ENCODE measurements at places on chromosomes 7 and 10.

GRCh38 chr7:134474828-134475227, 15.9 kb upstream of the AKR1B1 start:
- peak; percentile 21 for DNase-seq

DNA sequence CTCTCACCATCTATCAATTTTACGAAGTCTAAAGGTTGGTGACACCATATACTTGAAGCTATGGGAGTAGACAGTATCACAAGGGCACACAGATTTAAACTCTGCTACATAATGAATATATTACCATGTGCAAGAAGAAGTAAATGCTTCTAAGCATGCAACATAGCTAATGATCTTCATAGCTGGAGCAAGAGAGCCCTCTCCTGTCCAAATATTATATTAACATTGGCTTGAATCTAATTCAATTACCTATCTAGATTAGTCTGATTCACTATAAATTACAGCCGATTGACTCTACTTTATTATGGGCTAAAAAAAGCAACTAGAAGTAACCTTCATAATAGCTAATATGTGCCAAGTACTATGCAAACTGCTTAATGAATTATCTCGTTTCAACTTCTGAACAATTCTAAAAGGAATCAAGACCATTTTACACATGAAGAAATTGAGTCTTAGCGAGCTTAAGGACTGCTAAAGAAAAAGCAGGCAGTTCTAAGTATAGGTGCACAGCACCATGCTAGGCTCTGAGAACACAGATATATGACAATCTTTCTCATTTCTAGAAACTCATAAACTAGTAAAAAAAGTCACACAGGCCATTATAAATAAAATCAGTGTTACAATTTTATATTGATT, 21.9 kb downstream of the FRA10AC1 start:
- DNase-seq = peak; percentile 68

DNA sequence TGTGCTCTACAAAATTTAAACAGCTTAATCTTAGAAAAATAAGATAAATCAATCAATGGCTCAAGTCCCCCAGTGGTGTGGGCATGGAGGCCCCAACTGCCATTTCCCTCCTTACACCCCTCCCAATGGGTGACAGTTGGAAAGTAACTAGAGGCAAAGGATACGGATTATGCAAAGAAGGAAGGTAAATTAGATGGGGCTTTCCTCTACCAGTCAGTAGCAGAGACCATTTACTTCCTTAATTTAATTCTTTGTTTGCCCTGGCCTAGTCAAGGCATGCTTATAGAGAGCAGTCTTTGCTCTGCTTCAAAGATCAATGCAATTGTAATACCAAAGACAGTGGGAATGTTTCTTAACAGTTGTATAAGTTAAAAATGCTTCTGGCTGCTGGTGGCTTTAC, 63.3 kb upstream of the PAPSS2 start:
- DNase-seq = peak; percentile 35

- DNase-seq = no peak
Measured at GRCh38 chr10:19169041-19169440, 120.4 kb downstream of the MALRD1 start.

GRCh38 chr10:96511044-96511945, 2.4 kb downstream of the TLL2 start:
- DNase-seq = peak; percentile 28

Data from suppressor macrophage treated with lipopolysaccharide for 4 hours (primary cell).